Endothelial cell of umbilical vein (primary cell): ENCODE measurements at places on chromosomes 7 and 10. TPM values are rescaled to one million over a fixed set of nuclear protein-coding genes. Genes with fewer than 3 reads are reported as not detected.

DNA sequence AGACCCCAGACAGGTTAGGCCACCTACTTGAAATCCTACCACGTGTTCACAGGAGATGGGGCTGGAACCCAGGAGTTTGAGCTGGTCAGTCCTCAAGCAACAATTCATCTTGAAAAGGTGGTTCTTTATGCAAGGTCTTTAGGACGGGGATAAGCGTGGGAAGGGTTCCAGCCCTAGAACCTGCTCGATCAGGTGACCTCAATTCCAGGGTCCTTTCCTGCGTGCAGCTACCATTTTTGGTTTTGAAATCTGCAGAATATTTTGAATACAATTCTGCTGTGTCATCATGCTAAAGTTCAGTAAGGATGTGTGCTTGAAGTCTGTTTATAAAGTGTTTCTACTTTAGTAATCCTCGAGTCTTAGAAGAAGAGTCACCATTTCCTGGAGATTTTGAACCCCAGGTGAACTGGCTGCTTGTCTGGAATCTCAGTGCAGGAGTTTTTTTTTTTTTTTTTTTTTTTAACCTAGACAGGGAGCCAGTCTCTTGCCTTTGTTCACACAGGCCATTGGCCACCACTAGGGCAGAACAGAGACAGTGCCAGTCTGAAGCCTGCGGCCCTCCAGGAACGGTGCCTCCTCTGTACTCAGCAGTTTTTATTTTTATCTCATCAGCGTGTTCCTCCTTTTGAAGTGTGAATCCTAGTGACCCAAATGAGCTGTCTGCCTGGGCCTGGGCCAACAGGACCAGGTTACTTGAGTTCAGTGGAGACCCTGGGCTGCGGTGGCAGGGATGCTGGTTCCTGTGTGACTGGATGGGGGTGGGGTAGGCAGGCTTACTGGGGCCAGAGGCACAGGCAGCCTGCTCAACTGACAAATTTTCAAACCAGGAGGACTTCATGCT lies 54.6 kb downstream of the EEPD1 start:
- DNase-seq, result no peak

- peak; percentile 45 for DNase-seq
These were observed 4.5 kb downstream of the KAZALD1 start for GRCh38 chr10:101066146-101066895.

DNA sequence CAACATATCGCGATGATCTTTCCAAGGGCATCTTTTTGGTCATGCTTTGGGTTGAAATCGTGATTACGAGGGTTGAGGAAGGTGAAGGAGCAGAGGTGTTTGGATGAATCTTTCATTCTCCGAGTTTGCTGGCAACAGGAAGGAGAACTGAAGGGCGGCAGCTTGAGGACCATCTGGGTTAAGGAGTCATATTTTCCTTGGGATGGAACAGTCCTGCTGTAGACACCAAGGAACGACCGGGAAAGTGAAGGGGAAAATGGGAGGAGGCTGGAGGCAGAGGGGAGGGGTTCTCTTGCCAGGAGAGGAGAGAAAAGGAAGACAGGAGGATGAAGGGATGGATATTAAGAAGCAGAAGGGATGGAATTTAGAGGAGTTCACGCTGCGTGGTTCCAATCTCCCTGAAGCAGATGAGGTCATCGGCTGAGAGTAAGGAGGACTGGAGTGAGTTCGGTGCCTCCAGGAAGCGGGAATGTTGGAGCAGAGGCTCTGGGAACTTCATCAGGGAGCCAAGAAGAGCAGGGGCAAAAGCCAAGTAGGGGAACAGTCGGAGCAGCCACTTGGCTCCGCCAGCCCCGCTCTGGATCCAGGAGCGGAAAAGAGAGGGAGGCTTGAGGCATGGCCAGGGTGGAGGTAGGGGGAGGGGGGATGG lies 116.6 kb upstream of the GALNT17 start:
- DNase-seq, result no peak

DNA sequence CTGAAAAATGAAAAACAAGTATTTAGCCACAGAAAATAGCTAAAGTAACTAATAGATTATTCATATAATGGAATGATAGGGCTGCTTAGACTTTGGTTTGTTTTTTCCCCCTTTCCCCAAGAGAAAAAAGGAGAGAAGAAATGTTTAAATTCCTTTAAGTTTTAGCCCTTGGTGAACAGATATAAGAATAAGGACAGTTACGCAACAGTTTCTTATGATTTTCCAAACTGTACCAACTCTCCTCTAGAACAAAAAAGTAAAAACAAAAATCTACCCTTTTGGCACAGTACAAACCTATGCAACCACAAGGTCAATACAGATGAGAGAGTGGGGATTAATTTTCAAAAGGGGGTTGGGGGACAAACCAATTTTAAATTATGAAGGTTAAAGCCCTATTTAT lies 227.7 kb downstream of the CHCHD3 start:
- no peak for DNase-seq

GRCh38 chr10:102812231-102812876 lies 24.9 kb downstream of the CYP17A1 start:
- no peak for DNase-seq

DNA sequence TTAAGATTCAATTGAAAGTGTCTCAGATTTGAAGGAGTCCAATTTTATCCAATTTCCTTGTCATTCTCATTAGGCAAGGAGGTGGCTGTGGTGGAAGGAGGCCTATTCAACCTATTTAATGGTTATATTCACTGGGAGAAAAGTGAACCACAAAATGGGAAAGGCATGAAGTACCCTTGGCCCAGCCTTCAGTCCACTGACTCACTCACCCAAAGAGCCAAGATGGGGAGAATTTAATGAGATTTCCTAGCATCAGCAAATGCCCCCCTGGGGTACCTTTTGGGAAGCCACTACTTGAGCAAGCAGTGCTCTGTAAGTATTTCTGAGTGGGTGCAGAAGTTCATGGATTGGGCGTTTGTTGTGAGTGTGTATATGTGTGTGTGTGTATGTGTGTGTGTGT lies 144.1 kb downstream of the NRP1 start:
- DNase-seq, result no peak

- DNase-seq, result peak; percentile 75
These were observed 47.8 kb downstream of the CPEB3 start for GRCh38 chr10:92242910-92243671.

DNA sequence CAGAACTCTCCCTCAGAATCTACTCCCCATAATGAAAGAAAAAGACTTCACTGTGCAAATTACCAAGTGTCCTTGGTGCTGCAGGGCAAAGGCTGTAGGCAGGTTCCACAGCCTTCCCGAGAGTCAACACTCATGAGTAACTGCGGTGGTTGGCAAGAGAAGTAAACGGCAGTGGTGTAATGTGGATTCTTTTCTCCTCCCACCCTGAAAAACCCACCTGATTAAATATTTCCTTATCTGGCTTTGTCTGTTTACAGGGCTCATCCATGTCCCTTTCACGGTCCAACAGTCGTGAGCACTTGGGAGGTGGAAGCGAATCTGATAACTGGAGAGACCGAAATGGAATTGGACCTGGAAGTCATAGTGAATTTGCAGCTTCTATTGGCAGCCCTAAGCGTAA lies 300.9 kb downstream of the BICC1 start:
- DNase-seq, result no peak

GRCh38 chr7:3134745-3135144 lies 91.1 kb upstream of the CARD11 start:
- DNase-seq, result no peak

DNA sequence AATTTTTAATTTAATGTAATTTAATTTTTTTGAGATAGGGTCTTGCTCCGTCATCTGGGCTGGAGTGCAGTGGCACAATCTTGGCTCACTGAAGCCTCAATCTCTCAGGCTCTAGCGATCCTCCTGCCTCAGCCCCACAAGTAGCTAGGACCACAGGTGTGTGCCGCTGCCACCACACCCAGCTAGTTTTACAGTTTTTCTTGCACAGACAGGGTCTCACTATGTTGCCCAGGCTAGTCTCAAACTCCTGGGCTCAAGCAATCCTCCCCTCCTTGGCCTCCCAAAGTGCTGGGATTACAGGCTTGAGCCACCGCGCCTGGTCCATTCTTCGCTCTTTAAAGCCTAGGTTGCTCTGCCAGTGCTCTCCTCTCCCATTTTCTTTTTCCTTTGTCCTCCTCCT lies 12.9 kb downstream of the CALML3 start:
- DNase-seq, result no peak

DNA sequence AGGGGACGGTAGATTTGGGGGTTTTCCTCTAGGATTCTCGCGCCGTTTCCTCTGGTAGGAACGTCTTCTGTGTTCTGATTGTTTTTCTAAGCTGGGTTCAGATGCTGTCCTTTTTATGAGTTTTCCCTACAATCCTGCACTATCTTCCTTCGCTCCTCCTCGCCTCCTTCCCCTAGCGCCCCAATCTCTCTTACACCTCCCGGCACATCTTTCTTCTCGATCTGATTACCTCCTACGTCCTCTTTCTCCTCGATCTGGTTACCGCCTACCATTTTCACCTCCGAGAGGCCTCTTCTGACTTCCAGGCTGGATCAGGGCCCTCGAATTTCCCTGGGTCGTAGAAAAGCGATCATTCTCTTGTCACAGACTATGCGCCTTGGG lies 413 bp downstream of the BUD31 start:
- DNase-seq, result no peak

GRCh38 chr10:67784474-67784873 lies 53.5 kb downstream of the DNAJC12 start:
- no peak for DNase-seq

- DNase-seq, result peak; percentile 65
These were observed at the start of gene TRRAP for GRCh38 chr7:98878365-98879197. Gene TRRAP, plus strand, starts transcription at chr7:98878532. Its CDS starts 2,619 bp downstream, at chr7:98881151.

DNA sequence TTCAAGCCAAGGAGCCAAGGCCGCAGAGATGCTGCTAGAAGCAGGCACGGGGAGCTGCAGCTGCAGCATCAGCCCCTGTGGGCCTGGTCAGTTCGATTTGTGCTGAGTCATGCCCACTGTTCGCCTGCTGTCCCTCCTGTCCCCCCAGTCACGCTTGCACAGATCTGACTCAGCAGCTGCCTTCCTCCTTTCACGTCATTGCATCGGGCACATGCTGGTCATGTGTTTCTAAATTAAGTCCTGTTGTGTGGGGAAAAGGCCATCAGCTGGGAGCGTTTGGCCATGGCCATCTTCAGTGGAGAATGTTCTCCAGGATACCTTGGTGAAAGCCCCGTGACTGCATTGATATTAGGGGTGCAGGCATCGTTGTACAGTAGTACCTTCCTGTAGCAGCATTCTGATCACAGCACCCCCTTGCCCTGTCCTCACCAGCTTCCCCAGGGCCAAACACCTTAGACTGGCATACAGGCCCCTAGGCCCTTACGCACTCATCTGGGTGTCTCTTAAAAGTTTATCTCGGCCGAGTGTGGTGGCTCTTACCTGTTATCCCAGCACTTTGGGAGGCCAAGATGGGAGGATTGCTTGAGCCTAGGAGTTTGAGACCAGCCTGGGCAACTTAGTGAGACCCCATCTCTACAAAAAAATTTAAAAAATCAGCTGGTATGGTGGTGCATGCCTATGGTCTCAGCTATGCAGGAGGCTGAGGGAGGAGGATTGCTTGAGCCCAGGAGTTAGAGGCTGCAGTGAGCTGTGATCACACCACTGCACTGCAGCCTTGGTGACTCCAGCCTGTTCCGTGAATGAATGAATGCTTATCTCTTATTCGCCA lies 23.2 kb downstream of the POR start:
- peak; percentile 33 for DNase-seq

DNA sequence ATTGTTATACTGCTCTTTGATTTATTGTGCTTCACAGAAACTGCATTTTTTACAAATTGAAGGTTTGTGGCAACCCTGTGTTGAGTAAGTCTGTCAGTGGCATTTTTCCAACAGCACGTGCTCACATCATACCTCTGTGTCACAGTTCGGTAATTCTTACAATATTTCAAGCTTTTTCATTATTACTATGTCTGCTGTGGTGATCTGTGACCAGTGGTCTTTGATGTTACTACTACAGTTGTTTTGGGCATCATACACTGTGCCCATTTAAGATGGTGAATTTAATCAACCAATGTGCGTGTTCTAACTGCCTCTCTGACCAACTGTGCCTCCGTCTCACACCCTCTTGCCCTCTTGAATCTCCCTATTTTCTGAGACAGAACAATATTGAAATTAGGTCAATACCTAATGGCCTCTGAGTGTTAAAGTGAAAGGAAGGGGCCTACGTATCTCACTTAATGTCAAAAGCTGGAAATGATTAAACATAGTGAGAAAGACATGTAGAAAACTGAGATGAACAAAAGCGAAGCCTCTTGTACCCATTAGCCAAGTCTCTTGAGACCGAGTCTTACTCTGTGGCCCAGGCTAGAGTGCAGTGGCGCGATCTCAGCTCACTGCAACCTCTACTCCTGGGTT lies 20.2 kb upstream of the ASL start:
- no peak for DNase-seq

- DNase-seq, result peak; percentile 50
These were observed 185.6 kb upstream of the PRSS58 start for GRCh38 chr7:142443216-142444010.

- no peak for DNase-seq
These were observed 17.9 kb upstream of the RBM20 start for GRCh38 chr10:110625951-110626855.

DNA sequence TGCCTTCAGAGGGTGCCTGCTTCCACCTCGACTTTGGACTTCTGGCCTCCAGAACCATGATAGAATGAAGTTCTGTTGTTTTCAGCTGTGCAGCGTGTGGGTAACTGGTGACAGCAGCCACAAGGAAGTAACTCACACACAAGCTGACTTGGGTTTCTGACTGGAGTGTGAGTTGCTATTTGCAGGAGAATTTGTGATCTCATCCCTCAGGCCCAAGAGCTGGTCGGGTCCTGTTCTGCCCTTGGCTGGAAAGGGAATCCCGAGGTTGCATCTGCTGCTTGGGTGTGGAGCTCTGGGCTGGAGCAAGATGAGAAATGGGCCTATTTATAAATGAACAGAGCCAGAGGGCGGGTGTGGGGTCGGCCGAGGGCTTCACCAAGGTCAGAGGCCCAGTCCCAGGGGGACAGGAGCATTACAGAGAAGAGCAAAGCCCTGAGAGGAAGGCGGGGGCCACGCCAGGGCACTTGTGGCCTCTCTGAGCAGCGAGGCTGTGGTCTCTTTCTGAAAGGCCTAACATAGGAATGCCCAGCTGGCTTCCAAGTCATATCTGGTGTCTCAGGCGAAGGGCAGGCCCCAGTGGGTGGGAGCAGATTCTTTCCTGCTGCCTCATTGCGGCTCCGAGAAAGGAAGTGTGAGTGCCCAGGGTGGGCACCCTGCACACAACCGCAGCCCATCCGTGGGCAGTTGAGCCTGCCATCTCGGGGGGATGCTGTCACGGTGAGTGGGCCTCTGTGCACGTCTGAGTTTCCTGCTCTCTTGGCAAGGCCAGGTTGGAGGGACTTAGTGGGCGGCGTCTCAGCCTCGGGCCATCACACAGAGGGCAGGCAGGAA lies 26.5 kb upstream of the C10orf71 start:
- no peak for DNase-seq

Gene CTNNA3
- not detected in 2 replicates for polyA plus RNA-seq

Gene CRYGN
- not detected in 2 replicates for polyA plus RNA-seq

Gene COL26A1
- polyA plus RNA-seq, result 0.03 TPM in 1 of 2 replicates, not detected in the other

Gene SPDYE18
- not detected in 2 replicates for polyA plus RNA-seq

Gene FFAR4
- not detected in 2 replicates for polyA plus RNA-seq

Gene SFTPD
- not detected in 2 replicates for polyA plus RNA-seq

Gene TMEM236
- 0.19 and 0.29 TPM in 2 replicates for polyA plus RNA-seq

Gene TYW1B
- polyA plus RNA-seq, result 0.57 and 0.69 TPM in 2 replicates

Gene NAT16
- not detected in 2 replicates for polyA plus RNA-seq

Gene ARMC3
- not detected in 2 replicates for polyA plus RNA-seq

Gene MET
- polyA plus RNA-seq, result 17.3 and 21.1 TPM in 2 replicates
